ENCODE measurements at places on chromosomes 16 and 17.

- no peak for DNase-seq
Measured at GRCh38 chr17:36614933-36615332, 13.6 kb downstream of the MRM1 start.

DNA sequence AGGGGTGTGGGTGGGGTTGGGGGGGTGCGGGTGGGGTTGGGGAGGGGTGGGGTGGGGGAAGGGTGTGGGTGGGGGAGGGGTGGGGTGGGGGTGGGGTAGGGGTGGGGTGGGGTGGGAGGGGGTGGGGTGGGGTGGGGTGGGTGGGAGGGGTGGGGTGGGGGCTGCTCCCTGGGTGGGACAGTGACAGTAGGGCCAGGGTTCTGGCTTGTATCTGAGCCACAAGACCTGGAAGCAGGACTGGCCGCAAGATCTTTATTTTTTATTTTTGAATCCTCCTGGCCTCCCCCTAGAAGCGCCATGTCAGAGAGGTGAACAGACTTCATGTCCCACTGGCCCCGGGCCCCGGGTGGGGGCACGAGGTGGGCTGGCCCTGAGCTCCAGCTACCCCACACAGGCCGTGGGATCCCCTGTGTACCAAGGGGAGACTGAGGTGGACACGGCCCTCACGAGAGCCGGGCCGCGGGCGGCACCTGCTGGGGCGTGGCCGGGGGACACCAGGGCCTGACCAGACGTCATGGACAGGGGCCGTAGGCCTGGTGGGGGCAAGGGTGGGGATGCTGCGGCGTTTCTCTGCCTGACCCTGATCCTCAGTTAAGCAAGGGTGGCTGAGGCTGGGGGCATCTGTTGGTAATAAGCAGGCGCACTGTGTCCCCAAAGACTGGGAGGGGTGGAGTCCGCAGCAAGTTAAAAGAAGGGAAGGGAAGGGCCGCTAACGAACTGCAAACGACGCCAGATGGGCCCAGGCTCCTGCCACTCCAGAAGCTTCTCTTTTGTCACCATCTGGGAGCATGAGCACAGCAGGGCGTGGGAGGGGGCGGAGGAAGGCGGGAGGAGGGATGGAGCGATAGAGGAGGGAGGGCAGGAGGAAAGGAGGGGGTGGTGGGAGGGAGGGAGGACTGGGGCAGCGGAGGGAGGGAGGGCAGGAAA is 22.3 kb upstream of the PABPN1L start:
- DNase-seq: no peak

GRCh38 chr17:54937018-54937417 is 31.4 kb downstream of the COX11 start:
- no peak for DNase-seq

- no peak for DNase-seq
Measured at GRCh38 chr17:31394544-31394943, 3.1 kb downstream of the RAB11FIP4 start.

- no peak for DNase-seq
Measured at GRCh38 chr16:65601781-65602180, 479.9 kb upstream of the CDH11 start.

GRCh38 chr17:7849130-7849750 is 5.6 kb upstream of the TMEM88 start:
- no peak for DNase-seq

DNA sequence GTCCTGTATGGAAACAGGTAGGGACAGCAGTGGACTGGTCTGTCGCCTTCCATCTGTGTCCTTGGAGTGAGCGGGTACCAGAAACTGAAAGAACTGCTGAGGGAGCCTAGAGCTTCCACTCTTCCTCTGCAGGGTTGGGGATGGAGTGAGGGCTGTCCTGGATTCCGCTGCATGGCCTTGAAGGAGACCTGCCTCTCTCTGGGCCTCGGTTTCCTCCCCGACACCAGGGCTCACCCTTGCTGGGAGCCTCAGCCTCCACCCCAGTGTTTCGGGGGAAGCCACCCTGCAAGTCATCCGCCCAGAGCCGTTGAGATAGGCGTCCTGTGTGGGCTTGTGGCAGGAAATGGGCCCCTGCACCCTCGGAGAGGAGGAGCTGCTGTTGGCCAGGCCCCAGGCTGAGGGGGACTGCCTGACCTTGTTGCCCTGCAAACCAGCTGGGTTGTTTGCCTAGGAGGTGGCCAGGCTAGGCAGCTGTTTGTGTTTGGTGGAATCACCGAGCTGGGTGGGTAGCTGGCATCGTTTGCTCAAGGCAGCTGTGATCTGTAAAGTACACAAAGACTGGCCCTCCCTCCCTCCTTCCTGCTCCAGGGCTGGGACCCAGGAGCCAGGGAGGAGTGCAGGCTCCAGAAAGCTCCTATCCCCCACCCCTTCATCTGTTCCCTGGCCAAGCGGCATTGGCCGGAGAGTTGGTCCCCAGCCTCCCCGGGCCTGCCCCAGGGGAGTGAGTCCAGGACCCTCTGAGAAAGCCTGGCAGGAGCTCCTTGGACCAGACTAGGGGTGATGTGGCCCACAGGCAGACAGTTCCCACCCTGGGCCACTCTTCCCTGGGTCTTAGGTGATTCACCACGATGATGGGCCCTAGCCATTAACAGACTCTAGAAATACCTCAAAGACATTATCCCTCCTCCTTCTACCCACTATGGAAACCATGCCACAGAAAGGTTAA is 1.3 kb downstream of the RAB37 start:
- no peak for DNase-seq

- no peak for DNase-seq
Measured at GRCh38 chr16:67161595-67162058, 1.9 kb downstream of the FBXL8 start.

- no peak for DNase-seq
Measured at GRCh38 chr17:77394540-77395295, 253.9 kb downstream of the SEC14L1 start.

DNA sequence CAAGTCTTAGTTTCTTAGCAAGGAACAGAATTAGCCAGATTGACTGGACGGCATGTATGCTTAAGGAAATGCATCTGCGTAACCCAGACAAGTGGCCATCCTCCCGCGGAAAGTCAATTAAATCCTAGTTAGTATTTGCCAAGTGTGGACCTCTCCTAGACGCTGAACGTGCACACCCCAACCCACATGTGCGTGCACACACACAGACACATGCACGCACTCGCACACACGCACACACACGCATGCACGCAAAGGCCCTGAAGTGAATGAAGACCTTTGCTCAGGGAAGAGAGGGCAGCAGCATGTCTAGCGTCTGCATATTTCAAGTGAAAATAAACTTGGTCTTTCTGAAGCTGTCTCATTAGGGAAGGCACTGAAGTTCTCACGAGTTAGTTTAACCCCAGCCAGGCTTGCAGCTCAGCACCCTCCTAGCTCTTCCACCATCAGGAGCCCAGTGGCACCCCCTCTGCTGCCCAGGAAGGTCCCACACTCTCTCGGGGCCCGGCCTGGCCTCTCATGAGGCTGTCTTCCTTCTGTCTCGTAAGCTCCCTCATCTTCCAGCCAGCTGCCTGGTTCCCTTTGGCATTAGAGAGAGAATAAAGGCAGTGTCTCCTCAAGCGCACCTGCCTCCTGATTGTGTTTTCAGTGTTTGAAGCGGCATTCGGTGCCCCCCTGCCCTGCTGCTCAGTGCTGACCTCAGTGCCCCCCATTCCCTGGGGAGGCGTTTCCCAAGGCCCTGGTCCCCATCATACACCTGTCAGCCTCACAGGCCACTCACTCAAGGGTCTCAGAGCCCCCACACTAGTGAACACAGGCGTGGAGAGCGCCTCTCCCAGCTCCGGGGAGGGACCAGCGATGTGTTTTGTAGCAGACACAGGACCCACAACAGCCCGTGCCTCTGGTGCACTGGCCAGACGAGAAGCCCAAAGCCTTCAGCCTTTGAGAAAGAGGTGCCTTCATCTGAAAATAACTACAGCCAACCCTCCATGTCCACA is 52.2 kb upstream of the CHMP6 start:
- DNase-seq: no peak

DNA sequence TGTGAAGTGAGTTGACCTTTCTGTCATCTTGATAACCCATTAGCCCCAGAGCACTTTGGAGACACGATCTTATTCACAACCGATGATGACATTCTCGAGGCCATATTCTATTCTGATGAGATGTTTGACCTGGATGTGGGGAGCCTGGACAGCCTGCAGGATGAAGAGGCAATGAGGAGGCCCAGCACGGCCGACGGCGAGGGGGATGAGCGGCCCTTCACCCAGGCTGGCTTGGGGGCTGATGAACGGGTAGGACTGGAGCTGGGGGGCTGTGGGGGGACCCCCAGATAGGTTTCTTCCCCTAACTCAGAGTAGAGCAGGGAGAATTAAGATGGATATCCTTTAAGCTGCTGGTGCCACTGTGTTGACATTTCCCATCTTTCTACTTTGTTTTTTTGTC is 201.7 kb downstream of the KATNIP start:
- DNase-seq: no peak

DNA sequence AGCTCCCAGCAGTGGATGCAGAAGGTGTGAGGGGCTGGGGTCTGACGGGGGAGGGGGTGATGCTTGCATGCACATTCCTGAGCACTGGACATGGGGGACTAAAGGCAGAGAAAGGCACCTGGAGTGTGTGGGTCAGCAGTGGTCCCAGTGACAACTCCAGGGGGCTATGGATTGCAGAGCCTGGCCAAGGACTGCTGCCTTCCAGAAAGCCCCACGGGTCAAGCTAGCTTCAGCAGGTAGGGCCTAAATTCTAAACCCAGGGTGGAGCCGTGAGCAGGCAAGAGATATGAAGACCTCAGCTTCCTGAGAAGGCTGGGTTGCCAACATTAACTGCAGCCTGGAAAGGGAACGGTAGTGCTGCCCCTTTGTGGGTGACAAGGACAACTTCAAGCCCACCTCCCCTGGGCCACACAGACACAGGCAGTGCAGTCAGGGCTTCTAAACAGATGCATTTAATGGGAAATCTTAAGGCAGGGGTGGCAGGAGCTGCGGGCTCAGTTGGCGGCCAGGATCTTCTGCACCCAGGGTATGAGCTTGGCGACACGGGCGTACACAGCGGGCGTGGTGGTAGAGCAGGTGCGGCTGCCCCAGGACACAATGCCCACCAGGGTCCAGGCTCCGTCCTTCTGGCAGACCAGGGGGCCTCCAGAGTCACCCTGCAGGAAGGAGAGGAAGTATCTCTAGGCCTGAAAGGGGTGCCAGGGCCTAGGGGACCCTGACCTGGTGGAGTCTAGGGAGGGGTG is 3.1 kb downstream of the CTRB2 start:
- DNase-seq: no peak
